Esophagus squamous epithelium (tissue), 5 donors: ENCODE measurements at places on chromosomes 4 and X. TPM values are rescaled to one million over a fixed set of nuclear protein-coding genes. Genes with fewer than 3 reads are reported as not detected.

- no peak overlapping the region for H3K4me3 ChIP-seq
- H3K36me3 ChIP-seq: no peaks in the 10 kb centered on the region
- no peaks in the 10 kb centered on the region for H3K27me3 ChIP-seq
Observed at GRCh38 chrX:125424536-125424935, 104.9 kb downstream of the TEX13C start.

DNA sequence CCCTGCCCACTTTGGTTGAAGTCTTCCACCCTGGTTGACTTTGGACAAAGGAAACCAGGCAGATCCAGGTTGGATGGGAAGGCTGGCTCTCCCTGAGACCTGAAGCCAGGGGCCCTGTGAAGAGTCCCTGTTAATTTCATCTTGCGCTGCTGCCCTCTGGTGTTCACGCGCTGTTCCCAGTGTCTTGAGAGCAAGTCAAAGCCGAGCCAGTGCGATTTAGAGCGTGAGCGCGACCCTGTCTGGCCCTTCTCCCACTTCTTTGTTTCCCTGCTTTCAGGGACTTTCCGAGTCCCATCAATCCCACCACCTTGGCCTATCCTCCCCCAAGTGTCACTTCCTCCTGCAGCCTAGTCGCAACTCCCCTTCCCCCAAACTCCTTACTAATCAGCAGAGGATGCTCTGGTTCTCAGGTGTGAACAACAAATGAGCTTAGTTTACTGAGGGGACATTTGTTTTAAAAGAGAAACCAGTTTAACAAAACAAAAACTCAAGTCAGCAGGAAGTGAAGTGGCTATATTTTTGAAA, 25.8 kb upstream of the CHRNA9 start:
- H3K27me3 ChIP-seq: no peaks in the 10 kb centered on the region
- no peaks in the 10 kb centered on the region for H3K36me3 ChIP-seq
- no peak overlapping the region for H3K27ac ChIP-seq
- no peak overlapping the region for H3K4me3 ChIP-seq
- no peak for DNase-seq
- H3K4me1 ChIP-seq: peaks cover 44% of the 10 kb centered on the region

- no peaks in the 10 kb centered on the region for H3K36me3 ChIP-seq
- peak overlapping the region; percentile 58 for H3K4me3 ChIP-seq
- no peak for DNase-seq
- peak overlapping the region; percentile 33 for H3K27ac ChIP-seq
- no peaks in the 10 kb centered on the region for H3K27me3 ChIP-seq
- H3K4me1 ChIP-seq: peaks cover 17% of the 10 kb centered on the region
Observed at GRCh38 chrX:40168480-40169011, 70.8 kb upstream of the BCOR start.

DNA sequence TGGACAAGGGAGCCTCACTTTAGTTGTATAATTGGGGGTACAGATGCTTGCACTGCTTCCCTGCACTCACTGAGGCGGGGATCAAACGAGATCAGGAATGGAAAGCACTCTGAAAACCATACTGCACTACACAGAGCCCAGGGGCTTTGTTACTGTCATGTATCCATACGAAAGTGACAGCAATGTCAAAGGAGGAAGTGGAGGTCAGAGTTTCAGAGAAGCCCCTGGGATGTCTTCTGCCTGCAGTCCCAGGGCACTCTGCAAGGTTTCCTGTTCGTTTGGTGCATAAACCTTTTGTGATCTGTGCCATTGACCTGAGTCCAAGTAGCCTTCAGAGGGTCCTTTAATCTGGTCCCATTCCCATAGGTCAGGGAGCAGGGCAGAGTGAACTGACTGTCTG, 31.2 kb downstream of the RNF175 start:
- H3K4me1 ChIP-seq: no peaks in the 10 kb centered on the region
- no peaks in the 10 kb centered on the region for H3K36me3 ChIP-seq
- no peaks in the 10 kb centered on the region for H3K27me3 ChIP-seq
- no peak overlapping the region for H3K4me3 ChIP-seq
- H3K27ac ChIP-seq: no peak overlapping the region

DNA sequence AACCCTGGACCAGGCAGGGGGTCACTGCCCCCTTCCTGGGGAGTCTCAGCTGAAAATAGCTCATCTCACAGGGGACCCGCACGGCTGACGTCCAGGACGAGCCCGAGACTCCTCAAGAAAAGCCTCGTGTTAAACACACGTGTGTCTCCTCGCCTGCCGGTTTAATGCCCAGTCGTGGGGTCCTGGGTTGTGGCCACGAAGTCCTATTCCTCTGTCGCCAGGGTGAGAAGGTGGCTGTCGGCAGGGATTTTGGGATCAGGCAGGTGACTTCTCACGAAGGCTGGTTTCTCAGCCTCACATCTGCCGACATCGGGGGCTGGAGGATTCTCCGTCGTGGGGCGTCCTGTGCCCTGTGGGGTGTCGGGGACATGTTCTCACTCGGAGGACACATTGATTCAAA, 44.3 kb upstream of the PPP2R3B start:
- no peaks in the 10 kb centered on the region for H3K4me1 ChIP-seq
- no peaks in the 10 kb centered on the region for H3K27me3 ChIP-seq
- H3K36me3 ChIP-seq: no peaks in the 10 kb centered on the region
- no peak overlapping the region for H3K27ac ChIP-seq
- H3K4me3 ChIP-seq: no peak overlapping the region

- no peak overlapping the region for H3K4me3 ChIP-seq
- H3K36me3 ChIP-seq: no peaks in the 10 kb centered on the region
- no peak for DNase-seq
- no peak overlapping the region for H3K27ac ChIP-seq
- peaks cover 15% of the 10 kb centered on the region for H3K4me1 ChIP-seq
- H3K27me3 ChIP-seq: no peaks in the 10 kb centered on the region
Observed at GRCh38 chrX:124548571-124548970, 202.2 kb downstream of the SH2D1A start.

GRCh38 chrX:139332441-139332840, 198.1 kb upstream of the F9 start:
- no peaks in the 10 kb centered on the region for H3K36me3 ChIP-seq
- no peaks in the 10 kb centered on the region for H3K4me1 ChIP-seq
- H3K4me3 ChIP-seq: no peak overlapping the region
- DNase-seq: no peak

- DNase-seq: no peak
- H3K36me3 ChIP-seq: no peaks in the 10 kb centered on the region
- H3K27me3 ChIP-seq: no peaks in the 10 kb centered on the region
- no peak overlapping the region for H3K4me3 ChIP-seq
- H3K4me1 ChIP-seq: peaks cover 5% of the 10 kb centered on the region
Observed at GRCh38 chr4:81509822-81510221, 38.1 kb upstream of the RASGEF1B start.

- H3K4me1 ChIP-seq: no peaks in the 10 kb centered on the region
- no peak overlapping the region for H3K4me3 ChIP-seq
- H3K27ac ChIP-seq: no peak overlapping the region
- no peaks in the 10 kb centered on the region for H3K36me3 ChIP-seq
Observed at GRCh38 chrX:140501940-140502468, 2.9 kb downstream of the SOX3 start.

ZNF718 gene
- 7.2 TPM for total RNA-seq

CXCL1 gene
- total RNA-seq: 83.5 TPM

PLAC1 gene
- total RNA-seq: not detected

CT45A3 gene
- not detected for total RNA-seq

GPC3 gene
- total RNA-seq: not detected
